ENCODE measurements at places on chromosomes 7 and 10.

DNA sequence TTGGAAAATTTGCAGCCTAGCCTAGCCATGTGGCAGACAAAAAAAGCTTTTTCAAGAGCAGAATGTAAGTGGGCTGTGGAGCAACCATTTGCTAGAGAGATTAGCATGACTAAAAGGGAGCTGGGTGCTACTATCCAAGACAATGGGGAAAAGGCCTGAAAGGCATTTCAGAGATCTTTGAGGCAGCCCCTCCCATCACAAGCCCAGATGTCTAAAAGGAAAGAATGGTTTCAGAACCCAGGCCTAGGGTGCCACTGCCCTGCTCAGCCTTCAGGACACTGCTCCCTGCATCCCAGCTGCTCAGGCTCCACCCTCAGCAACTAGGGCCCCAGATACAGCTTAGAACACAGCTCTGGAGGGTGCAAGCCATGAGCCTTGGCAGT, 24.7 kb downstream of the PNLIPRP3 start:
- DNase-seq: no peak

DNA sequence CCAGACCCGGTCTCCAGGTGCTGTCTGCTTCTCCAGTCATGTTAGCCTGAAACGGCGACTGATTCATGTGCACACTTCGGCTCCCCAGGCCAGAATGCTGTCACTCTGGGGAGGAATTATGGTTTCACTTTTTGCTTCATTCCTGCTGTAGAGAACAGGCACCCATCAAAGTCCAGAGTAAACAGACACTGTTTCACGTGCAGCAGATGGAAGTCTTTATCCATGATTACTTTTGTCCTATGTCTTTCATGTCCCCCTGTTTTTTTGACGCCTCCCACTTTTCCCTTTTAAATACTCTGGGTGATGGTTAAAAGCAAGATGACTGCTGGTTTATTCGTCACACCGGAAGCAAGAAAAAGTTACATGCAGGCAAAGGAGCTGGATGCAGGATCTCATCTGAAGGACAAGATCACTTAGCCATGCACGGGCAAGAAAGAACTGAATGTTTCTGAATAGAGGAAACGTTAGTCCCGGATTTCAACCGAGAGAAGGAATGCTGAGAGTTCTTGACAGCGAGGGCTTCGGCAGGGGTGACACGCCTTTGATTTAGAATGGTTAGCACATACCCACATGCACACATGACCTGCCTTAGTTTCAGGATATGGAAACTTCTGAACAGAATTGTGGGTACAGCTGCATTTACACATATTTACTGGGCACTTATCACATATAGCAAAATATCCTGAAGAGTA, 250.0 kb upstream of the KLF6 start:
- DNase-seq: no peak

DNA sequence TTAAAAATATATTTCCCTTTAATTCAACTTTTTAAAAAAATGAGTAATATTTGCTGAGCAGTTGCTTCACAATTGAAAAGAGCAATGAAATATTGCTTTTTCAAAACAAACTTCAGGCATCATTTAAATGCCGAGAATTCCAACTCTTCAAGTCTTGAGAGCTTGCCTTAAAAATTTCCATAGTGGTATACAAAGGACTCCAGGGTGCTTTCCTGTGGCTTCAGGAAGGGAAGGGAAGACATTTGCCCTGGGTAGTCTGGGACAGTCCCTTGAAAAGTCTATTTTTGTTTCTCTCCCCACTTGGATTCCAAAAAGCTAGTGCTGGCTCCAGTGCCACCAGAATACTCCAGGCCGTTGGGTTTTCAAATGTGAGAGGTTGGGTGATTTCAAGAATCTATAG, 71.7 kb downstream of the HYCC1 start:
- DNase-seq: no peak

DNA sequence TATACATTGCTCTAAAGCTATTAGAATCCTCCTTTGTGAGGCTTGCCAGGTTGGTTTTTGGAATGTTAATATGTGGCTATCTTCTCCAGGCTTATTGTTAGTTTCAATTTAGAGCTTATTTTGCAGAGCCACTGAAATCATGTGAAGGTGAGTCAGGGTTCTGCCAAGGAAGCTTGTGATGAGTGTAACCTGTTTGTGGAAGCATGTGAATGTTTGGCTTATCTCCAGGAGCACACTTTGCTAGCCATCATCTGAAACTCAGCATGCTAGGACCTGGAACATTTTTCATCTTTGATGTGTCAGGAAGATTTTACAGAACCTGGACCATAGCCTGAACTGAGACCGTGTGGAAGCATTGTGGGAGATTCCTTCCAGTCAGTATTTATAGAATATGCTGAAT, 197.3 kb downstream of the PPP1R9A start:
- DNase-seq: no peak

- DNase-seq: no peak
Observed at GRCh38 chr7:15199482-15199881, 296.9 kb upstream of the DGKB start.

Data from HAP-1 (cell line).